ENCODE measurements at places on chromosomes 7 and 10.
A peak's percentile ranks its signal among the peaks of the same experiment; 100 is the strongest.

GRCh38 chr10:101848894-101849351 lies 5.3 kb upstream of the KCNIP2 start:
- DNase-seq, result no peak

- no peak for DNase-seq
Measured at GRCh38 chr10:26464632-26465280, 26.6 kb downstream of the APBB1IP start.

- peak; percentile 4 for DNase-seq
Measured at GRCh38 chr10:34522546-34522945, 292.6 kb downstream of the PARD3 start.

DNA sequence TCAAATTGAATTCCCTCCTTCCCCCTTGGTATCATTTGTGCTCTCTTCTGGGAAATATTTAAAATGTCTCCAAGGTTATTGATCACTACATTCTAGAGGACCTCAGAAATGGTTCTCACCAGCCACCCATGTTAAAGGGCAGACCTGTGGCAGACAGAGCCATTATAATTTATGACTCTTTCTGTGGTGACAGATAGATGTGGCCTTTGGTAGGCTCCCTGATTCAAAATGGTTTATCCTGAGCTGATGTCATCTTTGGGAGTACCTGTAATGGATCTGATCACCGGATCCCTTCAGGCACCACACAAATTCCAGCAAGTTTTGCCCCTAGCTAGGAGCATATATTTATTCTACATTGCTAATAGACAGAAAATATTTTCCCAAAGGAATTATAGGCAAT lies 267.5 kb downstream of the SDK1 start:
- no peak for DNase-seq

GRCh38 chr7:40234046-40234445 lies 99.2 kb downstream of the SUGCT start:
- no peak for DNase-seq

DNA sequence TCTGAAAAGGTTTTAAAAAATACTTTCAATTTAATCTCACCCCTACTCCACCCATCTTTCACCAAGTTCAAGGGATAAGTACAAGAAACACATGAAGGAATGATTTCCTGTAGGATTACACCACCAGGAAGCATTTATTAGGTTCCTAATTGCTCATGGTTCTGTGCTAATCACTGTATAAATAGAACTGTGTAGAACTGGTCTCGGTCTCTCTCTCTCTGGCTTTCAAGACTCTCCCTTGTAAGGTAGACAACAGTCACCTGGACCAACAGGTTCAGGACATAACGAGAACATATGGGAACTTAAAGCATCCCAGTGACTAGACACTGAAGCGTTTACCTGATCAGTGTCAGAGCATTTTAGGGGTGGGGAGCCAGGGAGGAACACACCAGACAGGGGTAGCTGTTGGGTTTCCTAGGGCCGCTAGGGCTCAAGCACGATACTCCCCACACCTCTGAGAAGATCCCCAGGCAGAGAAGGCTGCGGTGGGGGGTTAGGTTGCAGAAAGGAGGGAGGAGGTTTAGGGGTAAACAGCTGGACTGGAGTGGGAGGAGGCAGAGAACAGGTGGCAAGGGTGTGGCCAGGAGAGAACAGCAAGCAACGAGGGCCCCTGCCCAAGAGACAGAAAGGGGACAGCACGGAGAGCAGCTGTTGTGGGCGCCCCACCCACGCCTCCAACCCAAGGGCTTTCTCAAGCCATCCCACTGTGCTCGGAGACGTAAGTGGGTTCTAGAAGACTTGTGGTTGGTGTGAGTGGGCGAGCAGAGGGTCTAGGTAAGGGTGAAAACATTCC lies 52.5 kb upstream of the USP6NL start:
- no peak for DNase-seq

GRCh38 chr10:124185084-124185483 lies 91.7 kb upstream of the CHST15 start:
- DNase-seq, result no peak

DNA sequence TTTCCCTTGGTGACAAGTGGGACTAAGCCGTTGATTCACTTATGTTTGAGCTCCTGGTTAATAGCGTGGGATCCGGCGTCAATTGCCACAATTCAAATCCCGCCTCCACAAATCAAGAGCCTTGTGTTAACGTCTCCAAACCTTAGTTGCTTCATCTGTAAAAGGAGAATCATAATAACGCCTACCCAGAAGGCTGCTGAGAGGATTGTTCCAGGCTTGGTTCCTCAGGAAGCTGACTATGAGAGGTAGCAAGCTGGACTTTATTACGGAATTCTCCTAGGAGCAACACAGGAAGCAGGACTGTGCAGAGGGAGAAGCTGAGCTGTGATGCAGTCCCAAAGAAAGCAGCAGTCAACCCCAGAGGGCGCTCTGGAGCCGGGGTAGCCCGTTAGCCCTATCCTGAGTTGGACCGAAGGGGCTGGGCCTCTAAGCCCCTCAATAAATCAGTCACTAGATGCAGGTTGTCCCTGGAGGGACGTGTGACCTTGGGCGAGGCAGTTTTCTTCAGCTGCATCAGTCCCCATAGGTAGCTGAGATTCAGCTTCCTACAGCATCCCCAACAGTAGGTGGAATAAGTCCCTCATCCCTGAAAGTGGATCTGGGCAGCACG lies 6.9 kb upstream of the BAG3 start:
- no peak for DNase-seq

GRCh38 chr7:18086165-18087025 lies 58.7 kb upstream of the PRPS1L1 start:
- DNase-seq, result peak; percentile 31

DNA sequence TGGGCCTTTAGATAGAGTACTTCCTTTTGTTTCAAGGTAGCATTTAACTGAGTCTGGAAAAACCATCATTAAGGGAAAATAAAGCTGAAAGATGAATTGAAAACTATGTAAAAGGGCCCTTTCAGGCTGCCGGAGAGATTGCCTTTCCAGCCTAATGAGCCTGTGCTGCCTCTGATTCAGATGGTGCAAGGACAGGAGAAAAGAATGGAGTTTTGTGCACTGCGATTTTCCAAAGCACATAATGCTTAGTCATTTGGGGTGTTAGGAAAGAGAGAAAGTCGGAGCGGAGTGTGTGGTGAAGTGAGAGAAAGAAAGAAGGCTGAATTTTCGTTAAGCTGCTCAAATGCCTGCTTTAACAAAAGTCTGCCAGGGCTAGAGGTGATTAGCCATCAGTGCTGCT lies 259.7 kb downstream of the PAXIP1 start:
- no peak for DNase-seq

GRCh38 chr7:2185715-2186114 lies 47.0 kb downstream of the MAD1L1 start:
- DNase-seq, result no peak

DNA sequence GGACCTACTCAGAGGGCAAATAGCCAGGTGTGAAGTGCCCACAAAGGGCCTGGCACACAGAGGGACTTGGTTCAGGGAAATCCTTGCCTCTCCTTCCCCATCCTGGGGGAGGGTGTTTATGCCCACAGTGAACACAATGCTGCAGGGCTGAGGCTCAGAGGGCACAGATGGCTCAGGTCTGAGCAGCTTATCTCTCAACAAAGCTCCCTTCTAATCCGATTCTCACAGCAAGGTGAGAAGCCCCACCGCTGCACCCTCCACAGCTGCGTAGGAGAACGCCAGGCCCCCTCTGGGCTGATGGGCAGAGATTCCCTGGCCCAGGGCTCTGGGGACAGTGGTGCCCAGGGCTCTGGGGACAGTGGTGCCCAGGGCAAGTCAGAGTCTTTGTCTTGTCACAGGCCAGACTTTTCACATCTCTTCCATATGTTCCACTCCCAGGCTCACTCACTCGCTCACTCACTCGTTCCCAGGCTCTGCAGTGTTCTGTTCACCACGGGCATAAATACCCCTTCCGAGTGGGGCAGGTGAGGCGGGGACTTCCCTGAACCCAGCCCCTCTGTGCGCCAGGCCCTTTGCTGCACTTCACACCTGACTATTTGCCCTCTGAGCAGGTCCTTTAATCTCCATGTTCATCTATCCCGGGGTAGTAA lies 8.7 kb upstream of the CDHR1 start:
- no peak for DNase-seq

- no peak for DNase-seq
Measured at GRCh38 chr10:77349226-77349625, 288.4 kb downstream of the KCNMA1 start.

- DNase-seq, result no peak
Measured at GRCh38 chr7:43249823-43250145, 137.3 kb downstream of the HECW1 start.

- DNase-seq, result no peak
Measured at GRCh38 chr7:148849393-148850098, 34.5 kb downstream of the EZH2 start.

DNA sequence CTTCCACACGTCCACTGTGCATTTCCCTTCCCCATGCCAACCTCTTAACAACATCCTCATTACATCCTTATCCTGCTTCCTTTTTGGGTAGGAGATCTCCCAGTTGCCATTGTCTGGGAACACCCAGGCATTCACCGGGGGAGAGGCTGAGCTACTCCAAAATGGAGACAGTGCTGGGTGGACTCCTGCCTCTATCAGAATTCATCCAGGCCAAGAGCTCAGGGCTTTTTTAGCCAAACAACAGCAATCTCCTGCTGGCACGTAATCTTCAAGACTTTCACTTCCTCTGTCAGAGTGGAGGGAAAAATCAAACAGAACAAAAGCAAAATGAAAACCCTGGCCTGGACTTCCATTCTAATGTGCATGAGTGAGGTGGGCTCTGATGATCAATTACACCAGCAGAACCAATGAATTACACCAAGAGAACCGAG lies 245.0 kb downstream of the PRPF18 start:
- no peak for DNase-seq

GRCh38 chr7:77796960-77797359 lies 1.3 kb downstream of the TMEM60 start:
- DNase-seq, result no peak

DNA sequence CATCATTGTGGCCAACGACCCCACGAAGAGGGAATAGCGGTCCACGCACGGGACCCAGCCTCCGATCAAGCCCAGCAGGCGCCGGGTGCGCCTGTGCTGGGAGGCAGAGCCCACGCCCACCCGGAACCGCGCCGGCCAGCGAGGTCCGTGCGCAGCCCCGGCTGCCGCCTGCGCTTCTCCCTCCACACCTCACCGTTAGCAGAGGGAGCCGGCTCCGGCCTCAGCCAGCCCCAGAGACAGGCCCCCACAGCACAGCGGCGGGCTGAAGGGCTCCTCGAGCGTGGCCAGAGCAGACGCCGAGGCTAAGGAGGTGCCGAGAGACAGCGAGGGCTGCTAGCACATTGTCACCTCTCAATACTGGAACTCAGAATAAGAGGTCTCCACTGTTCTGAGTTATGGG lies 3.6 kb downstream of the ITPRID1 start:
- DNase-seq, result no peak

GRCh38 chr7:134712196-134712595 lies 65.5 kb downstream of the BPGM start:
- DNase-seq, result no peak

DNA sequence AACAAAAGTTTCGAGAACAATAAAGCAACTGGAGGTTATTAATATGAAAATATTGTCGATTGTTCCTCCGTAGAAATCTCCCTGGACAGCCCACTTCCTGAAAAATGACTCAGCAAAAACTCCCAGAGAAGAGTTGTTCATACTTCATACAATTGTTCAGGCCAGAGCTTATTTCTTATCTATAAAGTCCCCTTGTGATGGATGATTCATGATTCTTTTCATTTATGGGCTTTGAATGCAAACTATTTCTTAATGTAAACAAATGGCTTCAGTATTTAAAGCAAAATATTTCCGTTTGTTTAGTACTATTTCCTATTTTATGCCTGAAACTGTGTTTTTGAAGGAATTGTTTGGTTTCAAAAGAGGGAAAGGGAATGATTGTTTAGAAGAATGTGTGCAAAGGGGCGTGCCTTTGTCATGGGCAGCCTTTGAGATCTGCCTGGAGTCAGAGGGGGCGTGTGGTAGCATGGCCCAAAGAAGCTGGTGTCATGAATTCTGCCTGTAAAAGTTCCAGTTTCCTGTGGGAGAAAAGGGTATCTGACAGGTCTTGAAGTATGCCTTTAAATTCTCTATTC lies 26.2 kb upstream of the EXOC6 start:
- DNase-seq, result no peak

GRCh38 chr7:77570330-77571011 lies 33.4 kb downstream of the PTPN12 start:
- DNase-seq, result no peak

GRCh38 chr10:51112013-51112412 lies 37.7 kb downstream of the PRKG1 start:
- DNase-seq, result no peak

DNA sequence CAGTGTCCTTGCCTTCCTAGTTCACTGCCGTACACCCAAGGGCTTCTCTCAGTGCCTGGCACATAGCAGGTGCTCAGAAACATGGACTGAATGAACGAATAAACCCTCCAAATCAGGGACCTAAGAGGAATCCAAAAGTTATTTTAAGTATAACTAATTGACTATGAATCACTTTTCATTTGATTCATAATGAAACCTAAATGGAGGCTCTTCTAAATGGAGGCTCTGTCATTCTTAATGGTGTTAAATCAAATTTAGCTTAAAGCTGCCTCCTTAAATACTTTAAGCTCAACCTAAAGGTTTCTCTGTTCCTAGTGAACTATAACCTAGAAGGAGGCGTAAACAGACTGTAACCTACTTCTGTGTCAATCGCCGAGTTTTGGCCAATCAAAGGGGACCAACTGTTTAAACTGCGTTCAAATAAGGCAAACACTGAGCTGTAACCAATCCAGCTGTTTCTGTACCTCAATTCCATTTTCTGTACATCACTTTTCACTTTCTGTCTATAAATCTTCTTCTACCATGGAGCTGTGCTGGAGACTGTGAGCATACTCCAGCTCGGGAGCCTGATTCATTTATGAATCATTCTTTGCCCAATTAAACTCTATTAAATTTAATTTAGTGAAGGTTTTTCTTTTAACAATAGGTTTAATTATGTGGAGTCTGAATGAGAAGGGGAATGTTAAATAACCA lies 11.0 kb downstream of the PYROXD2 start:
- DNase-seq, result no peak

DNA sequence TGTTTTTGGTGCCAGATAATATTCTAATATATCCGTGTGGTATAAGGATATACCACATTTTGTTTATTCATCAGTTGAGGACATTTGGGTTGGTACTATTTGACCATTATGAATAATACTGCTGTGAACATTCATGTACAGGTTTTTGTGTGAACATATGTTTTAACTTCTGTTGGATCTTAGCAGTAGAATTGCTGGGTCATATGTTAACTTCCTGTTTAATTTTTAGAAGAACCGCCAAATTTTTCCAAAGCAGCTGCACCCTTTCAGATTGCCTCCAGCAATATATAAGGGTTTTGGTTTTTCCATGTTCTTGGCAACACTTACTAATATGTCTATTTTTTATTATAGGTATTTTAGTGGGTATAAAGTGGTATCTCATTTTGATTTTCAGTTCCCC lies 22.8 kb downstream of the VPS26A start:
- DNase-seq, result no peak

GRCh38 chr10:11245095-11245479 lies 227.4 kb downstream of the CELF2 start:
- no peak for DNase-seq

GRCh38 chr10:125631806-125632205 lies 51.2 kb downstream of the TEX36 start:
- no peak for DNase-seq

Data from NCI-H2081 treated with DMSO at 0.1 percent for 48 hours (cell line).